ENCODE measurements at places on chromosomes 4 and X. TPM values are rescaled to one million over a fixed set of nuclear protein-coding genes. Genes with fewer than 3 reads are reported as not detected.

TMEM47 gene
- 33.3 TPM for total RNA-seq

IL15 gene
- 3.5 TPM for total RNA-seq

TMPRSS11B gene
- not detected for total RNA-seq

FAM53A gene
- total RNA-seq, result 1.6 TPM

CXCL10 gene
- total RNA-seq, result 0.27 TPM

REPS2 gene
- 13.7 TPM for total RNA-seq

EIF1AX gene
- 88.5 TPM for total RNA-seq

GSPT2 gene
- 9.4 TPM for total RNA-seq

ASB12 gene
- 1.4 TPM for total RNA-seq

PIGA gene
- 2.9 TPM for total RNA-seq

CPXCR1 gene
- not detected for total RNA-seq

TCEANC gene
- total RNA-seq, result 2.9 TPM

MAP9 gene
- 6.7 TPM for total RNA-seq

KLHL5 gene
- 19.4 TPM for total RNA-seq

SLC30A9 gene
- 57.1 TPM for total RNA-seq

SLITRK4 gene
- total RNA-seq, result 0.73 TPM

SERTM2 gene
- not detected for total RNA-seq

CXorf58 gene
- 0.42 TPM for total RNA-seq

ABLIM2 gene
- total RNA-seq, result 14.3 TPM

LDB2 gene
- 30.3 TPM for total RNA-seq

PF4V1 gene
- not detected for total RNA-seq

DACH2 gene
- total RNA-seq, result not detected

GAGE12E gene
- not detected for total RNA-seq

CXCL11 gene
- not detected for total RNA-seq

CLGN gene
- total RNA-seq, result 55.7 TPM

MAGEB10 gene
- total RNA-seq, result not detected

ETDB gene
- total RNA-seq, result not detected
